ENCODE measurements at places on chromosomes 2 and 18.
A peak's percentile ranks its signal among the peaks of the same experiment; 100 is the strongest.

GRCh38 chr2:239275044-239275685, 125.7 kb downstream of the HDAC4 start:
- DNase-seq, result no peak

- no peak for DNase-seq
These were observed 196.9 kb downstream of the ICOS start for GRCh38 chr2:204133476-204133875.

DNA sequence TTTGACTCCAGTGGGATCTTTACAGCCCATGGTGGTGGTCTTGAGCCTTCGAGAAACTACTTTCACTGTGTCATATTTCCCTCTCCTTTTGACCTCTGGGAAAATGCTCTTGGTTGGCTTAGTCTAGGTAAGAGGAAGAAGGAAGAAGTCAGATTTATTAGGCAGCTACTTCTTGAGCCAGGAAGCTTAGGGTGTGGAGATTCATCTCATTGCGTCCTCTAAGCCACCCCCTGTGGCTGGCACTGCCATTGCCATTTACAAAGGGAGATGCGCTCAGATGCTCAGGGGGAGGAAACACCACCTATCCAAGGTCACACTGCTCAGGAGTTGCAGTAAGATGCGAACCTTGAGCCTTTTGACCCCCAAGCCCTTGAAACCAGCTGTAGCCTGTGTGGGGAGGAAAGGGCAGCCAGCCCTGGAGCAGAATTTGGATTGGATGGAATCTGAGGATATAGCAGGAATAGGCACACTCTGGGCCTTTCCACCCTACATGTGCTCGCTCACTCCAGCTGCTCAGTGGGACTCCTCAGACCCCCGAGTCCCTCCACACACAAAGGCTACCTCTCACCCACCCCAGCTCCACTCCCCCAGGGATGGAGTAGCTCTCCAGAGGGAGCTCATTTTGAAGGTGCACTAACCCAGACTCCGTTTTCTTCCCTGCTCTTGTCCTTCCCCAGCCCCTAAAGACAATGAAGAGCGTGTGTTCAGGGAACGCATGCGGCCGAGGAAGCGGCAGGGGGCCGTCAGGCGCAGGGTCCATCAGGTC, 321.3 kb upstream of the EPAS1 start:
- DNase-seq, result no peak

DNA sequence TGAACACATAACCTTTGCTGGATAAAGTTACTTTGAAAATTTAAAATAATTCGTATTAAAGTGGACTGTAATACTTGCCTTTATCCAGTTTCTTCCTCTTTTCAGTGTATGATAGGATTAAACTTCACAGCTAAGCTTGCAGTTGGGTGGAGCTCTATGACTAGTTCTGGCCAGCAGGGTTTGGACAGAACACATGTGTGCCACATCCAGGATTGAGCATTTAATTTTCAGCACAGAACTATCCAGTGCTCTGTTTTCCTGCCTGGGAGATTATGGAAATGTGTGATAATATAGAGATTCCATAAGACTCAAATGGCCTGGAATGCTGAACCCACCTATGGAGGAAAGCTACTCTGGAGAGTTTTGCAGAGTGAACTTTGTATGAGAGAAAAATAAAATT, 200.2 kb downstream of the OSR1 start:
- no peak for DNase-seq

DNA sequence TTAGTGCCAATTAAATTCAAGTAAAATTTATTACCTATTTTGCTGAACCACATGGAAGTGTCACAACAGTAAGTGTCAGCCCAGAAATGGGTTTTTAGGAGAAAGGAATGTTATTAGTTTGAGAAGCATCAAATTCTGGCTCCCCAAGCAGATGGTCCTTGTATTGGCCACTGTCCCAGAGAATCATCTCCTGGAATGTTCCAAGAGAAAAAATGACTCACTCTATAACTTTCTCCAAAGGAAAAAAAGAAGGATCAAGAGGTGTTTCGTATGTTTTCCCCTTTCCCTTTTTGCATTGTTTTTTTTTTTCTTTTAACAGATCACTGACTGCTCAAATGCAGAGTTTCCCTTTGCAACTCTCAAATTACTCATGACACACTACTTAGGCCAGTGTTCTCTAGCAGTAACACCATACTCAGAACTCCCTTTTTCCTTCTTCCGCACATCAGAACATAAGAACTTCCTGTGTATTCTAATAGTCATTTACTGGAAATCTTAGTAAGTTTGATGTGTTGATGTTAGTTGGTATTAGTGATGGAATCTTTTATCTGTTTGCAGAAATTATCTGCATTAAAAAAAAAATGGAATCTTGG, 390.3 kb downstream of the GPD2 start:
- DNase-seq, result no peak

DNA sequence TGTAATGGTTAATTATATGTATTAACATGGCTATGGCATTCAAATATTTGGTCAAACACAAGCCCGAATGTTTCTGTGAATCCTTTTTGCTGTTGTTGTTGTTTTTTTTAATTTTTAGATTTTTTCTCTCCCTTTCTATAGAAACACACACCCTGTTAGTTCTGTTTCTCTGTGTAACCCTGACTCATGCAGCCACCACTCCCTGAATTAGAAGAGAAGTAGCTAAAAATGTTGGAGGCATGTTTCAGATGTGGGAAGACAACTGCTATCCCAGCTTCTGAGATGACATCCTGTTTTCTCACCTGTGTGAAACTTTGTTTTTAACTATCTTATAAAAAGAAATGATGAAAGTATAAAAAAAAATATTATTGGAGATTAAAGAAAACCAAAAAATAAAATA, 219.6 kb upstream of the RGPD4 start:
- no peak for DNase-seq

DNA sequence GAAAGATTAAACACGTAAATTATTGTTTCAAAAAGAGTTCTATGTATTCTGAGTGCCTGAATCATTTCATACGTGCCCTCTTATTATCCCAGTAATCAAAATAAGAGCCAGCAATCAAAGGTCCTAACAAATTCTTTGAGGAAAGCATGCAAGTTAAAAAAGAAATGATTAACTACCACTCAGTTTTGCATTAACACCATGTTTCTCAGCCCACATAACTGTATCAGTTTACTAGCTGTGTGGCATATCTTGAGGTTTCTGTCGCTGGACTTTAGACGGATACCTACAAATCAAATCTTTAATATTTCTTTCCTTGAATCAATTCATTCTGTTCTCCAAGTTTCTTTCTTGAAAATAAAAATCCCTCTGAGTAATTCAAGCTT, 668.9 kb upstream of the CHAC2 start:
- no peak for DNase-seq

DNA sequence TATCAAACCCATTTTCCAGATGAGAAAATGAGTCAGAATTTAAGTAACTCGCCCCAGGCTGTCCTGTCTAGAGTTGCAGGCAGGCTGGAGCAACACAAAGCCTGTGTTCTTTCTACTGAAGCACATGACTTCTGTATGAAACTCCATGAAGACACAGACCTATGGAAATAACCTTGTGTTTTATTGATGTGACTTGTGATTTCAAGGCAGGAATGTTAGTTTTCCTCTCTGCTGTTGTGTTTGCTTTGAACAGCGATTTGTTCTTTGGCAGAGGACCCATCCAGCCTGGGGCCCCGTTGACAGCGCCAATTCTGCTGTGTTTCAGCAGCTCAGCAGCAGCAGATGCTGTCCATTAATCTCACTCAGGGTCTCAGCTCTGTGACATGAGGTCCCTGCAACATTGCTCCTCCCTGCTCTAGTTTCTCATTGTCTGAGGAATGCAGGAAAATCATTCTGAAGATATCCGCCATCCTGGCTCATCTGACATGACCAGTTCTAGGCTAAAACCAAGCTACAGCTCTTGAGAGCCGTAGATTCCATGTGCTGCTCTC, 344.3 kb upstream of the RAB12 start:
- DNase-seq, result peak; percentile 64

- no peak for DNase-seq
These were observed 124.6 kb downstream of the TMEFF2 start for GRCh38 chr2:192070099-192070498.

GRCh38 chr2:3267869-3268704, 109.5 kb downstream of the EIPR1 start:
- no peak for DNase-seq

- no peak for DNase-seq
These were observed 115.3 kb upstream of the ALPP start for GRCh38 chr2:232263295-232263694.

Data from LNCaP clone FGC (cell line).